ENCODE measurements at places on chromosomes 6 and 20.

DNA sequence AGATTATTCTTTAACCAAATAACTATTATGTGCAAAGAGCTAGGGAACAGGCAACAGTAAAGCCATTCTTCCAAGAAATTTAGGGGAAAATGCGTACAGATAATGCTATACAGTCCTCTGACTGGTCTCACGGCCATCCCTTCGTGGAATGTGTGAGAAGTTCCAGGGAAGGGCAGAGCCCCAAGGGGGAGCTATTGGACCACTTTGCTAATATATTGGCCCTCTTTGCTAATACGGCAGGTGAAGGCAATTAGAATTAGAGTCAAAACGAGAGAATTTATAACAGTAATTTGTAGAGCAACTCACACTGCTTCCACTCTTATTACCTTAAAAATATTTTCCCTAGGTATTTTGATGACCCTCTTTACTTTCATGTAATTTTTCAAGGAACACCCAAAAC, 140.4 kb downstream of the IMPG1 start:
- no peak for DNase-seq

DNA sequence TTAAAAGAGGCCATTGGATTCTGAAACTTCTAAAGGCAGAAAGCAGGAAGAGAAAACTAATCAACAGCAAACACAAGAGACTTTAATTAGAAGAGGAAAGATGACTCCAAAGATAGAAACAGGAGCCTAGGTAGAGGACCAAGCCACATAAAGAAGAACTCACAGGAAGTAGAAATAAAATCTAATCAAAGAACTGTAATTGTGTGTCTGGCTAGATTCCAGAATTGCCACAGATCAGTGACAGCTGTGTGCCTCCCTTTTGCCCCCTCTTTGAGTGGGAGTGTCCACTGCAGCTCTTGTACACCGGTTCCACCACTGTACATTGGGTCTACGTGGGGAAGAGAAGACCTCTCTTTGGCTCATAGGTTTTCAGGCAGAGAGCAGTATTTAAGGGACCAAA, 22.3 kb upstream of the THEMIS start:
- no peak for DNase-seq

- DNase-seq: no peak
Measured at GRCh38 chr6:162638931-162639574, 88.5 kb downstream of the PRKN start.

DNA sequence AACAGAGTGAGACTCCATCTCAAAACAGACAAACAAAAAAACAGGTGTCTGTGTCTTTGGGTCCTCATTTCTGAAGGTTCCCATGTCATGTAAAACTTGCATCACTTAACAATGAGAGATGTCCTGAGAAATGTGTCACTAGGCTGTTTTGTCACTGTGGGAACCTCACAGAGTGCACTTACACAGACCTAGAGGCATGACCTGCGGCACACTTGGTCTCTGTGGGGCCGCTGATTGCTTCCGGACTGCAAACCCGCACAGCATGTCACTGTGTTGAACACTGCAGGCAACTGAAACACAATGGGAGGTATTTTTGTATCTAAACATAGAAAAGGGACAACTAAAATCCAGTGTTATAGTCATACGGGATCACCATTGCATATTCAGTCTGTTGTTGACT, 42.3 kb upstream of the TMEM181 start:
- no peak for DNase-seq

- no peak for DNase-seq
Measured at GRCh38 chr6:41053041-41053440, at the start of gene APOBEC2. APOBEC2 (plus strand) TSS chr6:41053202; CDS start chr6:41053348, 146 bp downstream.
